ENCODE measurements at places on chromosomes 7 and 10.

- DNase-seq: no peak
Observed at GRCh38 chr10:49498425-49498824, 40.5 kb downstream of the ERCC6 start.

DNA sequence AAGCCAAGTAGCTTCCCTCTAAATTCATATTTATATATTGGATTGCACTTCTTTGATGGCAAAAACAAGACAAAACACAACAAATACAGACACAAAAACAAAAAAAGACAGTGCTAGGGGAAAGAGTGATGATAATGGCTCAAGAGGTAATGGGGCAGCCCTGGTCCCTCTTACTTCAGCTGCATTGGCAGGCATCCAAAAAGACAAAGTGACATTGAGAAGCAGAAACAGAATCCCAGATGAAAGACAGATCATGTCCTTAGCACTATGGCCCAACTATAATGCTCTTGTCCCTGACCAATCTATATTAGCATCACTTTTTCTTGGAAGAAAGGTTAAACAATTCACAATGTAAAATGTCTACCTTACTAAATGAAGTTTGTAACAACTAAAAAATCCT is 76.2 kb downstream of the GPR85 start:
- DNase-seq: no peak

DNA sequence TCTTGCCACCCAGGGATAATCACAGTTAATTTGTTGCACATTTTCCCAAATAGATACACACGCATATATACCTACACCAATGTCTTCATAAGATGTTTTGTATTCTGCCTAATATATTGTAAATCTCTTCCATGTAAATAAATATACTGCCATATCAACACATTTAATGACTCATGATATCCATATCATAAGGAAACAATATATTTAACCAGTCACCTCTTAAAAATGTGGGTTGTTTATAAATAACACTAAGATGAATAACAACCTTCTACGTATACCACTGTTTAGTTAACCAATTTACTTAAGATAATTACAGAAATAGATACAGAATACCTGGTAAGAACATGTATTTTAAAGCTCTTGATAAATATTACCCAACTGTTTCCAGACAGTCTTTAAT is 38.2 kb downstream of the ELAPOR2 start:
- DNase-seq: no peak

GRCh38 chr7:89200758-89201157 is 405.2 kb upstream of the TEX47 start:
- DNase-seq: no peak

DNA sequence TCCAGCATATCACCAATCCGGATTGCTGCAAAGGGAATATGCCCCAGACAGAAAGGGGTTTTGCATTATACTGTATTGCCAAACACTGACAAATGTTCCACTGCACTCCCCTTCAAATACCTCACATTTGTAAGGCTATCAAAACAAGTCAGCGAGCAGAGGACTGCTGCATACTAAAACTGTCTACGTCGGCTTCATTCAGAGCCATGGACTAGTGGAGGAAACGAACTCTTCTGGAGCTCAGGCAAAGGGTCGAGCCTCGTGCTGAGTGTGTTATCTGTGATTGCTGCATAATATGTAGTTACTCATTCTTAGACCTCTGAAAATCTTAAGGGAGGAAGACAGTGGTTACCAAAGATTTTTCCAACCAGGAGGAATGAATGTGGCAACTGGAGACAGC is 200.2 kb downstream of the DYNC1I1 start:
- DNase-seq: no peak

DNA sequence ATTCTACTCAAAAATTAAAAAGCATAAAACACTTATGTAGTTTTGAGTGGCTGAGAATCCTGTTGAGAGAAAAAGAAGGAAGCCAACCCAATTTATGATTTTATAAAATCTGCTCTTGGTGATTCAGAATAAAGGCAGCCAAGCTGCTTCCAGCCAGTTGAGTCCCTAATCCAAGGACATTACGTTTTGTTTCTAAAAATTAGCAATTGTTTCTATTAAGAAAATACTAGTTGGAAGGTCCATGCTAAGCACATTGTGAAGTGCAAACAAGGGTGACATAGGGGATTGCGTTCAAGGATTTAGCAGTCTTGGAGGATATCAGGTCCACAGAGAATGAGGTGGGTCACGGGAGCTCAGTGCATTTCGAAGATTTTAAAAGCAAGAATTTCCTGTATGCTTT is 987.7 kb downstream of the TYW1 start:
- no peak for DNase-seq

- no peak for DNase-seq
Observed at GRCh38 chr10:130739757-130740145, 571.8 kb downstream of the TCERG1L start.

DNA sequence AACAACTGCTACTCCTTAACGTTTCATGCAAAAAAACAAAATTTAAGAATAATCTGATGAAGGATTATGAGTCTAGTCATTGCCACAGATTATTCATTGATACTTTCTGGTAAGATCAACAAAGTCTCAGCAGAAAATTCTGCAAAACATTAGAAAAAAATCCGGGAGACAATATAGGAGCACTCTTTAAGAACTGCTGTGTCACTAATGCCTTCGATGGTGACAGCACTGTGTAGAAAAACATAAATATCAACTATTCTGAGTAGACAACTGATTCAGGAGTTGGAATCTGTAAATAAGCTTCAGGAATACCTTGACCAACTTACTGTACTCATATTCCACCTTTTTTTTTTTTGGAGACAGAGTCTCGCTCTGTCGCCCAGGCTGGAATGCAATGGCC is 69.0 kb downstream of the CYTH3 start:
- DNase-seq: no peak

GRCh38 chr10:5583525-5584175 is 58.9 kb downstream of the CALML3 start:
- no peak for DNase-seq

- no peak for DNase-seq
Observed at GRCh38 chr10:5732141-5732540, 47.5 kb downstream of the TASOR2 start.

GRCh38 chr7:21367081-21367480 is 60.8 kb upstream of the SP4 start:
- no peak for DNase-seq

GRCh38 chr7:44811093-44811492 is 14.6 kb downstream of the PPIA start:
- no peak for DNase-seq

GRCh38 chr7:136251826-136252225 is 274.7 kb upstream of the MTPN start:
- no peak for DNase-seq

DNA sequence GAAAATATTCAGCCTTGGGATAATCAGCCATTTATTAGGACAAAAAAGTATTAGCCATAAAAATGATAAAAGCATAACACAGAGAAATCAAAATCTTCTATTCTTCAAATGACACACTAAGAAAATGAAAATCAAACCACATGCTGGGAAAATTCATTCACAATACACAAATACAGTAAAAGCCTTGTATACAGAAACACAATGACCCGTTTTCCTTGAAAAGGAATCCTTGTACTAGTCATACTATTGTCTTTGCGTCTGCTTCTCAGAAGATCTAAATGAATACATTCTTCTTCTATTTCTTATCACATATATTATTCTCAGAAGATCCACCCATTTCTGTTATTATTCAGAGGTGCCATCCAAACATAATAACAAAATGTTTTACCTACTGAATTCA is 749.1 kb downstream of the CNTNAP2 start:
- no peak for DNase-seq

GRCh38 chr10:81021428-81022129 is 483.9 kb downstream of the SH2D4B start:
- no peak for DNase-seq

GRCh38 chr10:59336632-59337031 is 25.7 kb downstream of the FAM13C start:
- DNase-seq: no peak

- no peak for DNase-seq
Observed at GRCh38 chr7:128909625-128910568, 612 bp downstream of the KCP start.

DNA sequence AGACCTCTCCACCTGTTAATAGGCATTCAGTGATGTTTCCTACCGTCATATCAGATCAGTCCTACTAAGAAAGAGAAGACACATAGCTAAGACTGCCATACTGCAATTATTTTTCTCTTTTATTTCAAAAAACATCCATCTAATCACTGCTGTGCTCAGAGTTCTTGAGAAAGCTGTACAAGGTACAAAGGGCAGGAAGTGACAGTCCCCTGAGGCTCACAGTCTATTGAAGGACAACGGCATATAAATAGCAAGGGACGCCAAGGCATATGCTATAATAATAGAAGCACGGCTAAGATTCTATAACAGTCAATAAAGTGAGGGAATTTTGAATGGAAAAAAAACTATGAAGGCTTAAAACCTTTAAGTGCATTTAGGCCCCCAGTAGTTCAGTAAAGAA is 415.3 kb upstream of the NRP1 start:
- no peak for DNase-seq

GRCh38 chr7:79775911-79776310 is 322.4 kb upstream of the MAGI2 start:
- DNase-seq: no peak

DNA sequence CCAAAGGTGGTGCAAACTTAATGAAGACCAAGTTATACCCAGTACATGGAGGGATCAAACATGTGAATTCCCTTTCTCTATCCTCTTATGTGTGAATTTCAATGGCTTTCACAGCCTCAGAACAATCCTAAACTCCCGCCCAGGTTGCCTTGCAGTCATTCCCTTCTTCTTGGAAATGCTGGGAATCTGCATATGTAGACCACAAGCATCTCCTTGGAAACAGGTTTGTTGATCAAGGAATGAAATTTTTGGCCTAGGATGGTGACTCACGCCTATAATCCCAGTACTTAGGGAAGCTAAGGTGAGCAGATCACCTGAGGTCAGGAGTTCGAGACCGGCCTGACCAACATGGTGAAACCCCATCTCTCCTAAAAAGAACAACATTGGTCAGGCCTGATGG is 77.8 kb upstream of the ABI1 start:
- no peak for DNase-seq

GRCh38 chr10:50651808-50652207 is 28.1 kb upstream of the SGMS1 start:
- DNase-seq: no peak

- peak; percentile 27 for DNase-seq
Observed at GRCh38 chr7:37336259-37336658, 112.4 kb downstream of the ELMO1 start.

DNA sequence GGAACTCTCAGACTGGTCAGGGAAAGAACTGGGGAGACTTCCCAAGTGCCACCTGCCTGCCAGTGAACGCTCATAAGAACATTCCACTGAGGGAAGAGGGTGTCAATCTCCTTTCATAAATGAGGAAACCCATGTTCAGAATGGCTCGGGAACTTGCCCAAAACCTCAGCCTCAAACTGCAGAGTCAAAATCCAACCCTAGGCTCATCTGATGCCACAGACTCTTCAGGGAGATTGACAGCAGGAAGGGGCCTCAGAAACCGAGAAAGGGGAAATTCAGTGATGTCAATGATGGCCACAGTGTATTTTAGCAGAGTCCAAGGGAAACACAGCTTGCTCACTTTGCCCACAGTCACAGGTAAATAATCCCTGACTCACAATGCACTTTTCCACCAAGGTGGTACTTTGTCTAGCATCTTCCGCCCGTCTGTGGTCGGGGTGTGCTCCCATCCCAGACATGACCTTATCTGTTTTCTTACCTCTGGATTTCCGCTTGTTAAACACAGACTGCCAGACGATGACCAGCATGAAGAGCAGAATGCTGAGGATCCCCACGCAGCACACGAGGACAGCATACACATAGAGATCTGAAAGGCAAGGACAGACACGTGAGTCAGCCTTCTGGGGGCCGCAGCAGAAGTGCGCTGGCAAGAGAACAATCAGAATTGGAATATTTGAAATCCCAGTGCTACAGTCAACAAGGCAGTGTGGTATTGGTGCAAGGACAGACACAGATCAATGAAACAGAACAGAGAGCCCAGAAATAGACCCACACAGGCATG is 38.4 kb downstream of the VSTM4 start:
- DNase-seq: peak; percentile 19

DNA sequence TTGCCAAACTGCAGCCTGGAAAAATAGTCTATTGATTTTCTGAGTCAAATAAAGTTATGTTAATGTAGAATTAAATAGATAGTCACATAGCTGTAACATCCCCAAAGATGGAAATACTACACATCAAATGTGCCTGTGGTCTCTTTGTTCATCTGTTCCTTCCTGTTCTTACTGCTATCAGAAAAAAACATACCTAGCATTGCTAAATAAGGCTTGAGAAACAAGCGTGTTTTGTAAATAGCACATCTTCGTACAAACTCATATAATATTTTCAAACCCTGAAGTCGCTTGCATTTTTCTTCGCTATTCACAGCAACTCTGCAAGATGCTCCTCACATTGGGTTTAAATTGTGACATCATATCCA is 116.1 kb downstream of the KLF6 start:
- no peak for DNase-seq

DNA sequence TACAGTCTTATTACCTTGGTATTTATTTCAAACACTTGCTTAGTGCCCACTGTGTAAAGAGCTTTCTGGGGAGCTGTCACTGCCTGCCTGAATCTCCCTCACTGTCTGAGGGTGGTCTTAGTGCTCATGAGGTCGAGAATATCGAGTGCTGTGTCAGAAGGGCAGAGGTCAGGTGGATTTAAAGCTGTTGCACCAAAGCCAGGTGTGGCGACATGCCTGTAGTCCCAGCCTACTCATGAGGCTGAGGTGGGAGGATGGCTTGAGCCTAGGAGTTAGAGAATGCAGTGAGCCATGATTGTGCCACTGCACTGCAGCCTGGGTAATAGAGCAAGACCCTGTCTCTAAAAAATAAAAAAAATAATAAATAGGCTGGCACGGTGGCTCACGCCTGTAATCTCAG is 20.9 kb downstream of the CCM2 start:
- DNase-seq: no peak

DNA sequence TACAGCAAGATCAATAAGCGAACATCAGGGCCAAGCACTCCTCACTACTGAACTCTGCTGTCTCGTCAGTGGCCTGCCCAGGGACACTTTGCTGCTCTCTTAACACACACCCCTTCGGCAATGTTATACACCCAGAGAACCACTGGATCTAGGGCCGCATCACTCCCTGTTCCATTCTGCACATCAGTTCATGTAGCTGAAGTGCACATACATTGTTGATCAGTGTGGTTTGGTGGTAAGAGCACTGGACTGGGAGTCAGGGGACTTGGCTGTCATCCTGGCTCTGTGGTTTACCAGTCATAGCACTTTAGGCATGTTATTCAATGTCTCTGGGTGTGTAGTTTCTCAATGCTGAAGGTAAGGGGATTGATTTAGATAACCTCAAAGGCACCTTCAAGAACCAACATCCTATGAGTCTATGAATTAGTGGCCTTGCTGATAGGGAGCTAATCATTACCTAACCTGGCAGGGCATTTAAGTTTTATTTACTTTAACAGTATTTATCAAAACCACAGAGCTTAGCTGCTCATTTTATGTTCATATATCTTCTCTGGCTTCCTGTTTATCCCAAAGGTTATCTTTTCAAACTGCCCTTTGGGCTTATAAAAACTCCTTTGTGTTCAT is 24.8 kb downstream of the DUSP5 start:
- no peak for DNase-seq

Measured in stimulated activated naive CD8-positive, alpha-beta T cell treated with anti-CD3 and anti-CD28 coated beads, Interleukin-15, Interleukin-2, amounts not matched to agents 100 U/mL and 50 U/mL, for 24 hours (primary cell).